ENCODE measurements at places on chromosomes 13 and 19. TPM values are rescaled to one million over a fixed set of nuclear protein-coding genes. Genes with fewer than 3 reads are reported as not detected.

Gene CCDC169
- polyA plus RNA-seq: 2.7 TPM

Gene PGLYRP1
- polyA plus RNA-seq: not detected

Gene PRX
- polyA plus RNA-seq: 1.7 TPM

Gene CABP5
- not detected for polyA plus RNA-seq

Gene ACER1
- not detected for polyA plus RNA-seq

Gene KLF2
- polyA plus RNA-seq: 48.7 TPM

Gene ZNF154
- 1.4 TPM for polyA plus RNA-seq

Gene POP4
- polyA plus RNA-seq: 42.1 TPM

Gene ZNF808
- 7.5 TPM for polyA plus RNA-seq

Gene SERPINE3
- polyA plus RNA-seq: not detected

Gene LILRA6
- 1.7 TPM for polyA plus RNA-seq

Gene ZNF773
- 8.6 TPM for polyA plus RNA-seq

Data from ovary (tissue), 10 donors.